Islet precursor cell (in vitro differentiated cells): ENCODE measurements at places on chromosomes 2 and 18.
A peak's percentile ranks its signal among the peaks of the same experiment; 100 is the strongest.

DNA sequence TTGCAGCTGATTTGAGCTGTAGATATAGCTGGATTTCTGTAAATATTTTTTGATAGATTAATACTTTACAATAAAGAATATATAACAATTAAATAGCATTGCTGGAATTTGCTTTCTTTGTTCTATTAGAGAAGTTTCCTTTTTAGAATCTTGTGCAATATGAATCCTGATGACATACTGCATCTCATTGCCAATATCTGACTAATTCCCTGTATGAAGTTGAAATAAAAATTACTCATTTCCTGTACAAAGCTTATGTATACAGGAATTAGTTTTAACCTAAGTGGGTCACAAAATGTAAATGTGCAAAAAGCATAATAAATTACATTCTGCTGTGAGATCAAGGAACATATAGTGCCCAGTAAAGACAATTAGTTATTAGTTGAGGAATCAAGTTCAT, 72.8 kb upstream of the TMEFF2 start:
- DNase-seq, result no peak

- DNase-seq, result no peak
Measured at GRCh38 chr2:98463988-98464771, 19.5 kb downstream of the INPP4A start.

DNA sequence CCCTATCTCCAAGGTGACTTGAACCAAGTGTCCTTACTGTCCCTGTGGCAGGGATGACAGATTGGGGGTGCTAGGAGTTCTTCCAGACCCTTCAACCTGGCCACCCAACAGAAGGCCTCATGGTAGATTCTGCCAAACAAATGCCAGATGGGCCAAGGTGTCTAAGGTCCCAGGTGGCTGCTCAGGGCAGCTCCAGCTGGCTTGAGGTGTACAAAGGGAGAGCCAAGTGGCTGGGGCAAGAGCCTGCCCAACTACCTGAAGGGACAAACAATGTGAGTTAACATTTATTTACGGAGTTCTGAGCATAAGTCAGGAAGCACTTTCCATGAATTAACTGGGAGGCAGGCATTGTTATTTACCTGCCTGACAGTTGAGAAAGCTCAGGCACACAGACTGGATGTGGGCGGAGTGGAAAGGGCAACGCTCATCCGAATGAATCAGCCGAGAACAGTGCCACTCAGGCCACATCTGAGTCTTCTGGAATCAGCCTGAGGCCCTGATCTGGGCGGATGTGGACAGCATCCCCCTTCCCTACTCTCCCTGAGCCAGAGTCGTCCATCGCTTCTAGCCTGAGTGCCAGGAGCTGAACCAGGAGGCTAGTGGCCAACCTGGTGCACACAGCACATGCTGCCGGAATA, 4.4 kb upstream of the KCNIP3 start:
- peak; percentile 78 for DNase-seq

- no peak for DNase-seq
Measured at GRCh38 chr2:141923657-141924056, 207.2 kb downstream of the LRP1B start.
